Chondrocyte (in vitro differentiated cells): ENCODE measurements at places on chromosomes 1 and 21. TPM values are rescaled to one million over a fixed set of nuclear protein-coding genes. Genes with fewer than 3 reads are reported as not detected.

The NGF gene
- total RNA-seq = 33.9 to 41.7 TPM (median 41.4 TPM) in 3 replicates

The IL24 gene
- not detected in 3 replicates for total RNA-seq

The ERMAP gene
- 13.1 to 15.7 TPM (median 13.7 TPM) in 3 replicates for total RNA-seq

The TNFAIP8L2 gene
- total RNA-seq = not detected in 3 replicates

The RIMKLA gene
- total RNA-seq = 0.18 to 0.27 TPM in 2 of 3 replicates, not detected in the other

The SH2D2A gene
- total RNA-seq = not detected in 3 replicates

The KIAA0319L gene
- total RNA-seq = 26.9 to 40.8 TPM (median 28.7 TPM) in 3 replicates

The CFHR4 gene
- total RNA-seq = not detected in 3 replicates
